ENCODE measurements at places on chromosomes 16 and 17.
A peak's percentile ranks its signal among the peaks of the same experiment; 100 is the strongest.

DNA sequence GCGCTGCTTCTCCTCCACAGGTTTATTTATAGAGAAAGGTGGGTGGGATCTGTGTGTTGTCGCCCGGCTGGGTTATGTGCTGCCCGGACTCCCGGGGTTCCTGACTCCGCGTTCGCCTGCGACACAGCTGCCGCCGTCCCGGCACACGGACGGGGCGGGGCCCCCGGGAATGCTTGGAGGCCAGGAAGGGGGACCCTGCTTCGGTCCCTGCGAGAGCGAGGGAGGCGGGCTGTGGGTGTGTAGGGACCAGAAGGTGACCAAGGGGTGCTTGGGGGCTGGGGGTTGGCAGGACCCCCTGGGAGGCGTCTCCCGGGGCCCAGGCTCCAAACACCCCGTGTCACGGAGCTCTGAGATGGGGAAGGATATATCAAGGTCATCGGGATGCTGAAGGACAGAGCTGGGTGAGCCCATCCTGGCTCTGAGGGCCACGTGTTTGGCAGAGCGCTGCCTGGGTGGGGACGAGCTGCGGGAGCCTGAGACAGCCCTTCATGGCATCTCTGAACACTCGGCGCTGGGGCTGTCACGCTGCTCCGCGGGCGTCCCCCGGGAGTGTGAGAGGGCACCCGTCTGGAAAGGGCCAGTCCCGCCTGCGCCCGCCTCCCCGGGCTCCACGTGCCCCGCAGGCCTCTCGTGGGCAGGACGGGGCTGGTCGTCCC lies 4.2 kb downstream of the CACNA1H start:
- DNase-seq: no peak

GRCh38 chr17:1486802-1487695 lies 5.4 kb downstream of the MYO1C start:
- peak; percentile 82 for DNase-seq

GRCh38 chr17:79720705-79721292 lies 9.9 kb upstream of the ENPP7 start:
- DNase-seq: no peak

DNA sequence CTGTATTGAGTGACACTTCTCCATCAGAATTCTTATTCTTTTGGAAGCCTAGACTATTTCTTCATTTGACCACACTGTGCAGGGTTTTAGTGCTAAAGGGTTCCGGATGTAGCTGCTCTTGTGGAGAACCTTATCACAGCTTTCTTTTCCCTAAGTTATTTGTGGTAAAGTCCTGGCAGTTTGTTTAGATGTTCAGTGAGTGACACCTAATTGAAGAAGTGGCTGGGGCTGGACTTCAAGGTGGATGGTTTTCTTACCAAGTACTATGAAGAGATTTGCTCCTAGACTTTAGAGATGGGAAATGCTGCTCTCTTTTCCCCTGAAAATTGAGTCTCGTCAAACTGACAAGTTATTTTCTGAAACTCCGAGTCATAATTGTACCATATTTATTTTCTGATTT lies 144.0 kb upstream of the TBX2 start:
- DNase-seq: no peak

- no peak for DNase-seq
Observed at GRCh38 chr17:40130352-40131042, 8.7 kb downstream of the MSL1 start.
